ENCODE measurements at places on chromosomes 1 and 21. TPM values are rescaled to one million over a fixed set of nuclear protein-coding genes. Genes with fewer than 3 reads are reported as not detected.

DNA sequence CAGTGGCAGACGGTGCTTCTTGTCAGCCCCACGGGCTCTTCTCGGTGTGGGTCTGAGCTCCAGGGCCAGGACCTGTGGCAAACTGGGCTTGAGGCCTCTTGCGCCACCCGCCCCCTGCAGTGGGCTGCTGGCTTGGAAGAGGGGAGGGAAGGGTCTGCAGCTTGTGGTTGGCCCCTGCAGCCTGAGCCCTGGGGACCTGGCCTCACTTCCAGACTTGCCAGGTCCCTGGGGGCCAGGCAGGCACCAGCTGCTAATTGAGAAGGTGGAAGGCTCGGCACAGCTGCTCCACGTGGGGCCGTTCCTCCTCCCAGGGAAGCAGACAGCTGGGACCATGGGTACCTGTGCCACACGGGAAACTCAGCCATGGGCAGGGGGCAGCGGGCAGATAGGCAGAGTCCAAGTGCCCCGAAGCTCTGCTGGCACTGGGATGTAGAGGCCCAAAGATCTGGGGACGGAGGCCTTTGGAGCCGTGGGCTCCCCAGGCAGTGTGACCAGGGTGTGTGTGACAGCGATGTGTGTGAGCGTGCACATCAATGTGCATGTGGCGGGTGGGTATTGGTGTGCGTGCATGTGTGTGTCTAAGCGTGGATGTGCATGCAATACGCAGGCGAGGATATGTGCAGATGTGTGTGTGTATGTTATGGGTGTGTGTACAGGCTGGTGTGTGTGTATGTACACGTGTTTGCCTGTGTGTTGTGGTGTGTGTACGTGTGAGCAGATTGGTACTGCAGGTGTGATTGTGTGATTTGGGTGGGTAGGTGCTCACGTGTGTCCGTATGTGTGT lies 39.3 kb downstream of the TP73 start:
- DNase-seq: no peak

DNA sequence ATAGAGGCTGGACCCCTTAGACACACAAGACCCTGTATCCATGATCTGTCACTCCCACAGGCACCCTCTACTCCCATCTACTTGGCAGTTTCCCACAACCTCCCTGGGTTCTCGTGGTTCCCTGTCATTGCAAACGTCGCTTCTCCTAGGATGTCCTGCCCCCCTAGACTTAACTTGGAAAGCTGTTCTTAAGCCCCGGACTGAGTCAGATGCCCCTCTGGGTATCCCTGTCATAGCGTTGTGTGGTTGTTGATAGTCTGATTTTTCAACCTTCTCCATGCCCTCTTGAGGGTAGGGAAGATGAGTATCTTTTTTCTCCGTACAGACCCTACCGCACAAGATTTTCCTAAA lies 11.8 kb downstream of the RCC1 start:
- peak; percentile 60 for DNase-seq

DNA sequence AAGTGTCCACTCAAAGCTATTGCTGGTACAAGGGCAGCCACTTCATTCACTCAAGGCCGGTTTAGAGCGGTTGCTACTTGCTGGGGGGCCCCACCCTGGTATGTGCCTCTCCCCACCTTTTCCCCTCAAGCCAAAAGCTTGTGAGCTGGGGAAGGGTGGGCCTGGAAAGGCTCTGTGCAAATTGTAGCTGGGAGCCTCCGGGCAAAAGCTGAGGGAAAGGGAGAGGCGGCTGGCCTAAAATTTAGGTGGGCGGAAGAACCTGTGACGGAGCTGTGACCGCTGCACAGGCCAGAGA lies 306 bp upstream of the SH3D21 start:
- DNase-seq: no peak

DNA sequence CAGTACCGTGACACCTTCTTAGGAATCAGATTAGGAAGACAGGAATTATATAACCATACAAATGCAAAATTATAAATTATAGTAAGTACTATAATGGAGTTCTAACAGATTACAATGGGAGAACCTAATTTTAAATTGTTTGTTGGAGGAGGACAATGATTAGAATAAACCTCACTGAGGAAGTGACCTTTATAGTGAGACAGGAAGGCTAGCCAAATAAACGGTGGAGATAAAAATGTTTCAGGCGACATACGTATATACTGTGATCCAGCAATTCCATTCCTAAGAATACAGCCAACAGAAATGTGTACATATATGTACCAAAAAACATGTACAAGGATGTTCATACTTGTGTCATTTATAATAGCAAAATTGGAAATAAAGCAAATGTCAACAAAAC lies 15.2 kb downstream of the SYNJ1 start:
- DNase-seq: no peak

GRCh38 chr21:42971897-42972275 lies 2.5 kb upstream of the PKNOX1 start:
- no peak for DNase-seq

GRCh38 chr1:3676581-3677470 lies 24.5 kb downstream of the TP73 start:
- DNase-seq: no peak

GRCh38 chr1:67824766-67825165 lies 8.5 kb downstream of the GNG12 start:
- DNase-seq: no peak

DNA sequence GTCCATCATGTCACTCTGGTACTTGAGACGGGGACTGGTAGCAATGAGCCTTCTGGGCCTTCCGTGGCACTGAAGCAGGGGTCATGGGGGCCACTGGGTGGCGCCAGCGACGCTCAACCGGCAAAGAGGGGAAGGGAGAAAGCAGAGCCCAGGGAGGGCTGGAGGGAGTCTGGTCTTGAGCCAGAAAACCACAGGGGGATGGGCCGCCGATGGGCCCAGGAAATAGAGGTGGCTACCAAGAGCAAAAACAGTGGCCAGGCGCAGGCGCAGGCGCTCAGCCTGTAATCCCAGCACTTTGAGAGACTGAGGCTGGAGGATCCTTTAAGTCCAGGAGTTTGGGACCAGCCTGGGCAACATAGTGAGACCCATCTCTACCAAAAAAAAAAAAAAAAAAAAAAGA lies 21.8 kb downstream of the EXOC8 start:
- DNase-seq: peak; percentile 44

DNA sequence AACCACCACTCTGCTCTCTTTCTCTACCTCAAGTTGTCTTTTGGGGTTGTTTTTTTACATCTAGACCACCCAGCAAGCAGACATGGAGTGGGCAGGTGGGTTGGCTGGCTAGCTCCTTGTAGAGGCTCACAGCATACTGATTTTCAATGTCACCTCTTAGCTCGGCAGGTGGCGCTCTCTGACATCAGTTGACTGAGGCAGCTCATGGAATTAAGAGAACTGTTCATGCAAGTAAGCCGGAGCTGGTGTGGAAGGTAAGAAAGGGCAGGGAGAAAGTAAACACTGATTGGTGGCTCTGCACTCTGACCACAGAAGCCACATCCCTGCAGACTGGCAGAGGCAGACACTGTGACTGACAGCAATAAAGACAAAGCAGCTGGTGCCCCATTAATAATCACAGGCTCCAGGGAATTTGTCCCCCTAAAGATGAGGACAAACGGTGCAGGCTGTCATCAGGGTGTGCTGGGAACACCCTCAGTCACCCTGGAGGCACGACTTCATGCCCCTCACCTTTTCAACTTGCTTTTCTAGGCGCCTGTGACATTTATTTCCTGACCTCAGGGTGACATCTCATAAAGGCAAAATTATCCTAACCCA lies 226.8 kb downstream of the LMX1A start:
- peak; percentile 33 for DNase-seq

DNA sequence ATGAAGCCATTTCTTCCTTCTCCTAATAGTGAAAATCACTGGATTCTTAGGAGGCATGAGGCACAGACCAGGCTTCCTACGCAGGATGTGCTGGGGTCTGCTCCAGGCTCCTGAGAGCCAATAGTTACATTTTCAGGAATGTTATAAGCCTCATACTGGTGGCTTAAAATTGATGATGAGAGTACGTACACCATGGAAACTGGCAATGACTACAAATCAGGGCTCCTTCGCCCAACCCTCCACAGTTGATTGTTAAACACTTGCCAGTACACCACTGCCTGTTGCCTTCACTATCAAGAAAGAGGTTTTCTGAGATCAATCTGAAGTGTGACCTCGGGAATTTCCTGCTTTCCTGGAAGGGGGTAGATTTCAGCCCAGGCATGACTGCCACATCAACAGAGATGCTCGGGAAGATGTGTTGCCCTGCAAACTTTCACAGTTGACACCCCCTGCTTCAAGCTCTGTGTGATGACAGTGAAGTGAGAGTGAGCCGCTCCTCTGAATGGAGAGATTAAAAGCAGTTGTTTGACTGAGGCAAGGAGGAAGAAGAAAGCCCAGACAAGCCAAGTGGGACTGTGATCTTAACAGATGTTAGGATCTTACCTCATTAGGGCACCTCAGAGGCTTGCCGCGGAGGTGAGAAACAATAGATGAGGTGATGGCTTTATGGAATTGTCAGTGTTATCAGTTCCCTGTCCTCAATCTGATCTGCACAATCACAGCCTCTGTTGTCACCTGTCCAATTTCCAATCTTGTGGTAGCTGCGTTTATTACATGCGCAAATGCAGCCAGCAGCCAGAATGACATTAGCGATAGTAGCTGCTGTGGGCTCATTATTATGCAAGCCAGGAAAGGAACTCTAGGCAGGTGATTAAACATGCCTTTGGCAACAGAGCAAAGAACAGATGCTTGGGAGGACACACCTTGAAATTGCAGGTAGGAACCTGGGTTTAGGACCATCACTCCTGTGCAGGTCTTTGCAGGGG lies 277.3 kb downstream of the KAZN start:
- DNase-seq: no peak

DNA sequence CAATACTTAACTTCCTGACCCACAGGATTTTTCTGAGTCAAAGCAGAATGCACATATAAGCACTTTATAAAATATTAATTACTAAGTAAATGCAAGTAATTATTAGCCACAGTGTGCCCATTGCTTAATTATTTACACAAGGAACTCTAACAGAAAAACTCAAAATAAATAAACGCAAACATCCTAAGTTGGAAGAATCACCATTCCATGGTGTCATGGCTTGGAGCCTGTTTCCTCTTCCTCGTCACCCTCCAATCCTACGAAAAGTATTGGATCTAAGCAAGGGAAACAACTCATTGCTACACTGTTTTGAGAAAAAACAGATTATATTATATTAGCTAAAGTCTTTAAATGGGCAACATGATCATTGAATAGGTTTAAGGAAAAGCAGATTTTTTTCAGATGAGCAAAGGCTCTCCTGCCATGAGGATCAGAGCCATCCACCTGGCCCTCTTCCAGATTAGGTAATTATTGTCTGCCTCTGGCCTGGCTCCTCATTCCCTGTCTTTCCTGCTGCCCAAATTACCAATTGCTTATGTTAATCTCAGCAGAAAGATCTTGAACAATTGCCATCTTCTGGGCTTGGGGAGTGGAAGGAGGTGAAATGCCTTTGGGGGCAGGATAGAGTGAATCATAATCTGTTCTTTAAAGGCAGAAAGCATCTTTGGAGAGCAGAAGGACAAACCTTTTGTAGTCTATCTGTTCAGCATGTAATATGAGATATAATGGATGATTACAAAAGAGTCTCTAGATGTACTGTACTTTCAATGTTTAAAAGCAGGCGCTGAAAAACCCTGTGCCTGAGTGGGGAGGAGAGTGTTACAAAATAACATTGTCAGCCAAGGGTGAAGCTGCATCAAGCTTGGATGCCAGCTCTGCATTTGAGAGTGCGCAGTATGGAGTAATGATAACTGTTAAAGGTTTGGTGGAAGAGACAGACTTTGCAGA lies 121.2 kb downstream of the DUSP10 start:
- no peak for DNase-seq

DNA sequence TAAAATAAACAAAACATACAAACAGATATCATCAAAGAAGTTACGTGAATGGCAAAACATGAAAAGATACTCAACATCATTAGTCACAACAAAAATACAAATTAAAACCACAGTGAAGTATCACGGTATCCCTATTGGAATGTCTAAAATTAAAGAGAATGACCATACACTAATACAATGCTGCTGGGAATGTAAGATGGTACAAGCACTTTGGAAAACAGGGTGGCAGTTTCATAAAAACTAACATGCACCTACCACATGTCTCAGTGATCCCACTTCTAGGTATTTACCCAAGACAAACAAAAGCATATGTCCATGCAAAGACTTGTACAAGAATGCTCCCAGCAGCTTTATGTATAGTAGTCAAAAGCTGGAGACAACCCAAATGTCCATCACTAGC lies 69.1 kb downstream of the HSF2BP start:
- no peak for DNase-seq

L1TD1 gene
- total RNA-seq: under 0.01 TPM

KLF17 gene
- under 0.01 TPM for total RNA-seq

IFNLR1 gene
- total RNA-seq: under 0.01 TPM

CNKSR1 gene
- total RNA-seq: not detected

CTSK gene
- 139 TPM for total RNA-seq

HLX gene
- 8.7 TPM for total RNA-seq

KPRP gene
- total RNA-seq: not detected

SPRR2D gene
- total RNA-seq: not detected

NUP210L gene
- not detected for total RNA-seq

Measured in fibroblast of villous mesenchyme (primary cell).